ENCODE measurements at places on chromosomes 13 and 19.

- DNase-seq, result no peak
Measured at GRCh38 chr13:78784014-78784750, 125.2 kb upstream of the OBI1 start.

DNA sequence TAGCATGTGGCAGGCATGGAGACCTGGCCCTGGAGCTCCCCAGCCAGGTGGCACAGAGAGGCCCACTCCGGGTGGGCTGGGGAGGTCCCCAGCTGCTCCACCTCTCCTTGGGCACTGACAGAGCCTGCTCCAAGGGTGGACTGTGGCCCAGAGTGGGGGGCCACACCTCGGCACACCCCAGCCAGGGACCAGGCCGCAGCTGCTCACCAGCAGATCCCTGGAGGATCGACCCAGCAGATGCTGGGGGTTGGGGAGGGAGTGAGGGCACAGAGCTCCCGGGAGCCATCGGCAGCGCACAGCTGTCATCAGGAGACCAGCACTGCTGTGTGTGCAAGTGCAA is 72.0 kb upstream of the KCTD15 start:
- no peak for DNase-seq

- DNase-seq, result no peak
Measured at GRCh38 chr13:114162533-114162922, 16.5 kb upstream of the CFAP97D2 start.

GRCh38 chr13:59318320-59318930 is 845.3 kb downstream of the DIAPH3 start:
- peak; percentile 57 for DNase-seq

DNA sequence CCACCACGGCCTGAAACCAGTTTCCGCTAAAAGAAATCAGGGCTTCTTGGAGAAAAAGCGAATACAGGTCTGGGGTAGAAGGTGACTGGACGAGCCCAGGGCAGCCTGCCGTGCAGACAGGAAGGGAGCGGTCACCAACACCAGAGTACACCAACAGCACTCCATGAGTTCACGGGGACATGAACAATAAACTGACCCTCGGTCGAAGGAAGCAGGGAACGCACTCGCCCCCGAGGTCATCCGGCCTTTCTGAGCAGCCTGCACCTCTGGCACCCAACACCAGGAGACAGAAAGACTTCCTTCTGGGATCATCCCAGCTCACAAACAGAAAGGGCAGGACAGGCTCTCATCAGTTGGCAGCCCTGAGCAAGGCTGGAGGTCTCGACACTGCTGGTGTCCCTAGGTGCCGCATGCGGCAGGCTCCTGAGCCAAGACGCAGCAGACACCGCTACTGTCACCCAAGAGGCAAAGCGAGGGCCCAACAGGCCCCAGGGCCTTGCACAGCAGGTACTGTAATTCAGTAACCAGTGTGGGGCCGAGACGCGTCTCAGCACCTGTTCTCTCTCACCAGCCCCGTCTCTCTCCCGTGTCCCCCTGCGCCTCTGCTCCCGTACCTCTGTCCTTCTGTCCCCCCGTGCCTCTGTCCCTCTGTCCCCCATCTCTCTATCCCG is 18.0 kb downstream of the DCUN1D2 start:
- DNase-seq, result no peak

DNA sequence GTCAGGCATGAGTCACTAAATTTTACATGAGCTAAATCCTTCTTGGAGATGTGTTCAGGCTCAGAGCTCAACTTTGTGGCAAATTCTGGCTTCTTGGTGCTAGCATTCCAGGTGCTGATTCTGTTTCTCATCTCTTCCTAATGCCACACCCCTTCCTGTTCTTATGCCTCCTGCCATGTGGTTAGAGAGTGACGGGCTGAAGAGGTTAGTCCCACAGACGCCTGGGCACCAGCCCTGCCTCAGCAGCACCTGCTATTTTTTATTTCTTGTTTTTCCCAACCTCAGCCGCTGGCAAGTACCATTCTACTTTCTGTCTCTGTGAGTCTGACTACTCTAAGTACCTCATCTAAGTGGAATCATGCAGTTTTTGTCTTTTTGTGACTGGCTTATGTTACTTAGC is 329.5 kb downstream of the KCNRG start:
- DNase-seq, result no peak

- peak; percentile 76 for DNase-seq
Measured at GRCh38 chr13:86563308-86563707, 764.1 kb upstream of the SLITRK6 start.

Measured in fibroblast of the aortic adventitia (primary cell).